ENCODE measurements at places on chromosomes 6 and 20. TPM values are rescaled to one million over a fixed set of nuclear protein-coding genes. Genes with fewer than 3 reads are reported as not detected.

TGM3 gene
- total RNA-seq, result not detected

AVP gene
- not detected for total RNA-seq

PRELID3B gene
- 80.1 TPM for total RNA-seq

DLL1 gene
- 12.3 TPM for total RNA-seq

C2 gene
- 0.26 TPM for total RNA-seq

OPRL1 gene
- 1.5 TPM for total RNA-seq

LPIN3 gene
- total RNA-seq, result 0.91 TPM

GRCh38 chr20:11032611-11033010 is 358.8 kb upstream of the JAG1 start:
- no peaks in the 10 kb centered on the region for H3K36me3 ChIP-seq
- no peak overlapping the region for H3K4me3 ChIP-seq
- DNase-seq, result no peak

DNA sequence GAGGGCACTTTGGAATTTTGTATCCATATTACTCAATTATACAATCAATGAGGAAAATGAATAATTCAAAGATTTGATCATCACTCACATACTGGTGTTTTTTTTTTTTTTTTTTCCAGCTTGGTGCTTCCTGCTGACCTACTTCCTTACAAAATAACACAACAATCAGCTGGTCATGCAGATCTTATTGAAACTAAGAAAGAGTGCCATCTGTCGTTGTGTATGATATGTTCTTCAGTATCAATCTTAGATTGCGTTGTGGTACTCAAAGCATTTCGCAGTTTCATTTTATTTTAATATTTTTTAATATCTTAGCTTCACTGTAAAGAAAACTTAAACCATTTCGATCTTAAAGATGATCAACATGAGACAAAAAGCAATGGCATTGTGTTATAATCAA is 155.6 kb downstream of the OGFRL1 start:
- no peak overlapping the region for H3K4me3 ChIP-seq
- no peak for DNase-seq
- H3K4me1 ChIP-seq, result no peaks in the 10 kb centered on the region
- no peaks in the 10 kb centered on the region for H3K27me3 ChIP-seq
- no peak overlapping the region for H3K27ac ChIP-seq

DNA sequence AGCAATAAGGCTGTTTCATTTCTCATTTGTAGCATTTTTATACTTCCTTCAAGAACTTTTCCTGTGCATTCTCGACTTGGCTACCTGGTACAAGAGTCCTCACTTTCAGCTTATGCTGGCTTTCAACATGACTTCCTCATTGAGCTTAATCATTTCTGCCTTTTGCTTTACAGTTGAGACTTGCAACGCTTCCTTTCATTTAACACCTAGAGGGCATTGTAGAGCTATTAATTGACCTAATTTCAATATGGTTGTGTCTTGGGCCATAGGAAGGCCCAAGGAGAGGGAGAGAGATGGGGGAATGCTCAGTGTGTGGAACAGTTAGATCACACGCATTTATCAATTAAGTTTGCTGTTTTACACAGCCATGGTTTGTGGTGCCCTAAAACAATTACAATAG is 37.2 kb downstream of the SLC22A2 start:
- H3K36me3 ChIP-seq, result no peaks in the 10 kb centered on the region
- H3K27me3 ChIP-seq, result peaks cover 5% of the 10 kb centered on the region
- DNase-seq, result no peak
- H3K4me1 ChIP-seq, result no peaks in the 10 kb centered on the region

DNA sequence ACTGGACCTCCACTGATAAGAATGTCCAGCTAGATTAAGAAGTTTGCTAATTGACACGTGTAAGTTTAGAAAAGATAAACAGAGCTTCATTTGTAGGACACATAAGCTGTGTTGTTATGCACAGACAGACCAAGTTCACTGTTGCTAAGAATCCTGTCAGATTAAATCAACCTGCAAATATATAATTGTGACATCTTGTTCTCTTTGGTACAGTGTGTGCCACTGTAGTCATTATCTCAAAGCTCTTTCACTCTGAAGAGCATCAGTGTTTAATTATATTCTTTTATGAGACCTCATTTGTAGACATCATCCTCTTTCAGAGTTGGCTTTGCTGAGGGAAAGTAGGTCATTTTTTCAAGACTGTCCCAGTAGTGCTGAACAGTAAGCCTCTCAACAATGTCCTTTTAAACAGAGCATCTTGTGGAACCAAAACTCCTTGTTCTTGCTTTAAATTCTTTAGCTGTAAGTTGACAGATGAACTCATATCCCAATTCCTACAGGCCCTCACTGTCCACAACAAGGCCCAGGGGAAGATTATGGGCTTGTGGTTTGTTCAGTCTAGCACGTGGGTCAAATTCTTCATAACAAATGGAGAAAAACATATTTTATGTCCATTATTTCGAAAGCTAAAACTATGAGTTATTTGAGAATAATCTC is 252.4 kb downstream of the HDGFL1 start:
- no peaks in the 10 kb centered on the region for H3K4me1 ChIP-seq
- no peak for DNase-seq
- H3K27ac ChIP-seq, result no peak overlapping the region

DNA sequence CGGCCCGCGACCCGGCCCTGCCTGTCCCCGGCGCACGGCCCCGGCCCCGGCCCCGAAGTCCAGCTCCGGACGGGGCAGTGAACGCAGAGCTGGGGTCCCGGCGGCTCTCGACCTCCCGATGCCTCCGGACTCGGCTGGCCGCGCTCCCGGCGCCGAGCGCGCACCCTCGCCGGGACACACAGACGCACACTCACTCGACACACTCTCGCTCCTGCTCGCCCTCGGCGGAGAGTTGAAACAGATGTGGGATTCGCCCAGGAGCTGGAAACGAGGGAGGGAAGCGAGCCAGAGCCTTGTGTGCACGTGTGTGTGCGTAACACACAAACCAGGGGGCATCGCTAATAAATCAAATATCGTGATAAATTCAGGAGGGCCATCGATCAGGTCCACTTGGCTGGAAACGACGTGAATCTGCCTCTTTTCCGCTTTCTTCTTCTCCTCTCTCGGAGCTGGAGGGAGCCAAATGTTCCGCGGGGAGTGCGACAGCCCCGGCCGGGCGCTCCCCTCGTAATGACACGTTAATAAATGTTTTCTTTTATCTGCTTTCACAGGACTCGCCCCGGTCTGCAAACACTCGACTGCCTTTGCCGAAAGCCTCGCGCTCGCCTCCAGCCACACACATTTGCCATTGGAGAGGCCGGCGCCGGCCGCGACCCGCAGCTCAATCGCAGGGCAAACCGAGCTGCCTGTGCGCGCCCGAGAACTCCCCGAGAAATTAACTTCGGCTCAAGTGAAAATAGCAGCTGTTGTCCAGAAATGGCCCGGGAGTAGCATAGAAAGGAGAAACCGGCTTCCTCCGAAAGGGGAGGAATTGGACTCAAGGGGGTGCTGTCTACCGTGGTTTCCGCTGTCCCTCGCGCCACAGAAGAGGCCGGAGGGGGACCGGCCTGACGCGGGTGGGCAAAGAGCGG is 828 bp upstream of the SULF2 start:
- H3K27me3 ChIP-seq, result peaks cover 56% of the 10 kb centered on the region
- H3K36me3 ChIP-seq, result no peaks in the 10 kb centered on the region
- H3K27ac ChIP-seq, result no peak overlapping the region
- H3K4me1 ChIP-seq, result peaks cover 17% of the 10 kb centered on the region
- peak overlapping the region; percentile 70 for H3K4me3 ChIP-seq
- peak; percentile 44 for DNase-seq

DNA sequence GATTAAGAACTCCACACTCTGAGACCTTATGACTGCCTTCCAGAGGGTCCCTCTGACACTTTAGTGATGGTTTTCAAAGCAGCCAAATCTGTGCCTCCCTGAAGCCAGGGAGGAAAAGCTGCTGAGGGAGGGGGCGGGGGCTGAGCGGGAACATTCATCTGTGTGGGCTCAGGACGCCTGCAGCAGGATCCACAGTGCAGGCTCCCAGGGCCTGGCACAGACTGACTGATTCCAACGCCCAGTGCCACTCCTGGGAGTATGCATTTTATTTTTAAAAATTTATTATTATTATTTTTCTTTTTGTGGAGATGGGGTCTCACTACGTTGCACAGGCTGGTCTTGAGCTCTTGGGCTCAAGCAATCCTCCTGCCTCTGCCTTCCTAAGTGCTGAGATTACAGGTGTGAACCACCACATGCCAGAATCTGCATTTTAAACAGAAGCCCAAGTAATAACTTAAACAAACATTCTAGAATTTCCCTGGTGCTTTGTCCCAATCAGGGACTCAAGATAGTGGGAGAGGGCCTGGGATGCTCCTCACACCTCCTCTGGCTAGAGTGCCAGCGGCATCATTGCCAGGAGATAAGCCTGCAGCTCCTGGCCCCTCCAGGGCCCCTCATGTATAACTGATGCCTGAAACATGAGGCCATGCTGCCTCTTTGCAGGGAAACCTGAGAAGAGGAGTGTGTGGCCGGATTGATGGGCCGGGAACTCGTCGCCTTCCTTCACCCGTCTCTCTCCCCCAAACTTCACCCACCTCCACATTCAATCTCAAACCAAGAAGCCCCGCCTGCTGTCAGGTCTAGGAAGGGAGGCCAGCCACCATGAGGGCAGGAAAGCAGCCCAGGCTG is 438 bp upstream of the TMC2 start:
- no peaks in the 10 kb centered on the region for H3K36me3 ChIP-seq
- no peak overlapping the region for H3K4me3 ChIP-seq
- H3K27ac ChIP-seq, result no peak overlapping the region
- H3K4me1 ChIP-seq, result no peaks in the 10 kb centered on the region
- H3K27me3 ChIP-seq, result peaks cover 33% of the 10 kb centered on the region

GRCh38 chr6:341914-342831 is 49.4 kb upstream of the IRF4 start:
- peak overlapping the region; percentile 73 for H3K27ac ChIP-seq
- H3K36me3 ChIP-seq, result peaks cover 9% of the 10 kb centered on the region
- peaks cover 78% of the 10 kb centered on the region for H3K4me1 ChIP-seq
- DNase-seq, result peak; percentile 55
- no peaks in the 10 kb centered on the region for H3K27me3 ChIP-seq

DNA sequence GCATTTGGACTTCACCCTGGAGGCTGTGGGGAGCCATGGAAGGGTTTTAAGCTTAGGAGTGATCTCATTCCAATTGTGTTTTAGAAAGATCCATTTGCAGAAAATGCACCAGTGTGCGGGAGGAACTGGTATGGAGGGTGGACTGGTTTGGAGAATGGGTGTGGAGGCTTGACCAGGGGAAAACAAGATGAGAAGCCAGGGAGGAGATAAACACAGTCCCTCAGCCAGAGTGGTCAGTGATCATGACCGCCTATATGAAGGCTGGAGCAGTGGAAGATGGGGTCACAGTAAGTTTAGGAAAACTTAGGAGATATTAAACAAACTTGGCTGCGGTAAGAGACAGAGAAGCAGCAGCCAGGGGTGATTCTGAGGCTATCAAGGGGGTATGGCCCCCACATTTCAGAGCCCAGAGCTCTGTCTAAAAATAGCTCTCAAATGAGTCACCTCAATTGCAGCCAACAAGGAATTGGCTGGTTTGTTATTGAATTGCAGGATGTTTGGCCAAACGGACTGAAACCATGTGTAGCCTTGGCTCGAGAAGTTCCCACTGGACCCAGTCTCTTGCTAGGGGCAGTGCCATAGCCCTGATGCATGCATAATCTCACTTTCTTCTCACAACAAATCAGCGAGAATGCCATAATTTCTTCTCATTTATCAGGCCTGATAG is 159.9 kb upstream of the TOP1 start:
- H3K27ac ChIP-seq, result no peak overlapping the region
- no peak for DNase-seq
- H3K27me3 ChIP-seq, result peaks cover 9% of the 10 kb centered on the region
- H3K4me1 ChIP-seq, result no peaks in the 10 kb centered on the region

- no peak overlapping the region for H3K4me3 ChIP-seq
- no peak for DNase-seq
- H3K27me3 ChIP-seq, result no peaks in the 10 kb centered on the region
- no peak overlapping the region for H3K27ac ChIP-seq
- no peaks in the 10 kb centered on the region for H3K4me1 ChIP-seq
Observed at GRCh38 chr20:22815603-22816315, 219.4 kb upstream of the SSTR4 start.

DNA sequence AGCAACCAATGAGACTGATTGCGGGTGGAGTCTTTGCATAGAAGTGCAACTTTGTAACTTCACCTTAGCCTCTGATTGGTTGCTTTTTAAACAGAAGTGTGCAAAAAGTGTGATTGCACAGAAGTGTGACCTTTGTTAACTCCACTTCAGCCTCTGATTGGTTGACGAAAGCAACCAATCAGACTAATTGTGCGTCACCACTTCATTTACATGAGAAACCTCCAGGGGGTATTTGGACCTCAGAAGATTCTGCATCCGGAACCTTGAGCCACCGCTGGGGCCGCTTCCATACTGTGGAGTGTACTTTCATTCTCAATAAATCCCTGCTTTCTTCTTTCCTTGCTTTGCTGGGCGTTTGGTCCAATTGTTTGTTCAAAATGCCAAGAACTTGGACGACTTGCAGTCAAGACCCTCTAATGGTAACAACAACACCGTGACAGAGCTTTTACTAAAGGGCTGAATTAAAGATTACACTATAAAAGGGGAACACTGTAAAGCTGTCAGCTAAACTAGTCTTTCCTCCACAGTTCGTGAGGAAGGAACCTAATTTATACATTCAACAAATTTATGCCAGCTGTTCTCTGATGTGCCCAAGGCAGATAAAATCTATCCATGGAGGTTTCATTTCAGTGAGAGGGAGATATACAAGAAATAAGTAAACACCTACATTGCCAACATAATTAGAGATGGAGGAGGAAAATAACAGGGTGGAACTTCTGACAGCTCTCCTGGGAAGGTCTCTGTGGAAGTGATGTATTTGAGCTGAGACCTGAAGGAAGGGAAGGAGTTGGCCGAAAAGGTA is 1.4 kb upstream of the HECA start:
- peak overlapping the region; percentile 69 for H3K27ac ChIP-seq
- H3K36me3 ChIP-seq, result peaks cover 25% of the 10 kb centered on the region
- DNase-seq, result no peak
- no peak overlapping the region for H3K4me3 ChIP-seq

DNA sequence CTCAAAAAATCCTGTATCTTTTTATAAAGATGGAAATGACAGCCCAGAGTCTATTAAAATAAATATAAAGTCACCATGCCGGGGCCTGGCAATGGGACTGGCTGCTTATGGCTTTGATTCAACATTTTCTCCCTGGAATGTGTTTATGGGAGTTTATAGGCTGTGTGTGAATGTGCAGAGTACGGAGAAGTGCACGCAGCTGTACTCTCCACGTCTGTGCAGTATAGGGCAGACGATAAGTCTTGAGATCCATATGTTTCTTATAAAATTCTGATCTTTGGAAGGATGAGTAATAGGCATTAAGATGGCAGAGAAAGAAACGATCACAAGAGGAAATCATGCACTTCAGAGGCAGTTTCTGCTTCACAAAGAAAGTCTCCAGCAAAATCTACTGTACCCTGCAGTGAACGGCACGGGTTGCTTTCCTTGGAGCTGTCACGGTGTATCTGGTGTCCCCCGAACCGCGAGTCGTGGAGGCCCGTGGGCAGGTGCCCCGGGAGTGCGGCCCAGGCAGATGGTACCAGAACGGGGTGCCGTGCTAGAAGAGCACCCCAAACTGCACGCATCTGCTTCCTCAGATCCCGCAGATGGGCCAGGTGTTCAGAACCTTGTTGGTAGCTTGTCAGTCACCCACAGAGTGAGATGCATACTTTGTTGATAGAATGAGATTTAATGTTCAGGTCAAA is 382.5 kb downstream of the TAF4 start:
- no peak for DNase-seq
- no peak overlapping the region for H3K4me3 ChIP-seq
- H3K27me3 ChIP-seq, result peaks cover under 1% of the 10 kb centered on the region
- no peaks in the 10 kb centered on the region for H3K4me1 ChIP-seq

- no peak for DNase-seq
- H3K27ac ChIP-seq, result no peak overlapping the region
- H3K4me3 ChIP-seq, result no peak overlapping the region
- H3K36me3 ChIP-seq, result no peaks in the 10 kb centered on the region
Observed at GRCh38 chr20:50242863-50243609, 52.4 kb downstream of the CEBPB start.

- H3K36me3 ChIP-seq, result no peaks in the 10 kb centered on the region
- no peaks in the 10 kb centered on the region for H3K27me3 ChIP-seq
- H3K27ac ChIP-seq, result no peak overlapping the region
Observed at GRCh38 chr6:149438855-149439254, 38.8 kb downstream of the SUMO4 start.
